Effector memory CD8-positive, alpha-beta T cell (primary cell): ENCODE measurements at places on chromosomes 16 and 17.

- H3K36me3 ChIP-seq, result peaks cover 58% of the 10 kb centered on the region
- peak overlapping the region; percentile 99 for H3K4me3 ChIP-seq
- H3K27ac ChIP-seq, result peak overlapping the region; percentile 98
- peaks cover 71% of the 10 kb centered on the region for H3K4me1 ChIP-seq
Observed at GRCh38 chr17:47733674-47734410, 806 bp downstream of the TBX21 start.

DNA sequence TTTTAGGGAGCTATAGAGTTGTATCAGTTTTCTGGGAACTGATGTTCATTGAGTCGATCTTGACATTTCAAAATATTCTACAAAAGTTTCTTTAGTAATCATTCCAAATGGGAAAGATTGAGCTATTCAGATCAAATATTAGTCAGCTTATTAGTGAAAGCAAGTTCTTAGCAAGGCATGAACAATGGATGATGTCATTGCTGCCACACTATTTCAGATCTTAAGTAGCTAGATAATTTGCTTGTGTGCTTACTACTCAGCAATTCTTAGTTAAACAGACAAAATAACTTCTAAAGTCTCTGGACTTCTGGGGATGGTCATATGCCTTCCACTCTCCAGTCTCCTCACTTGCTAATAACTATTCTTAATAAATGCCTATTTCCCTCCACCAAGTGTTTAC lies 69.0 kb upstream of the CDH8 start:
- H3K27ac ChIP-seq, result no peak overlapping the region
- H3K4me3 ChIP-seq, result no peak overlapping the region
- H3K4me1 ChIP-seq, result no peaks in the 10 kb centered on the region
- no peak for DNase-seq
- no peaks in the 10 kb centered on the region for H3K27me3 ChIP-seq

- no peaks in the 10 kb centered on the region for H3K4me1 ChIP-seq
- H3K36me3 ChIP-seq, result no peaks in the 10 kb centered on the region
- no peak overlapping the region for H3K4me3 ChIP-seq
- no peak overlapping the region for H3K27ac ChIP-seq
- DNase-seq, result no peak
Observed at GRCh38 chr17:12365805-12366204, 299.9 kb upstream of the MYOCD start.

DNA sequence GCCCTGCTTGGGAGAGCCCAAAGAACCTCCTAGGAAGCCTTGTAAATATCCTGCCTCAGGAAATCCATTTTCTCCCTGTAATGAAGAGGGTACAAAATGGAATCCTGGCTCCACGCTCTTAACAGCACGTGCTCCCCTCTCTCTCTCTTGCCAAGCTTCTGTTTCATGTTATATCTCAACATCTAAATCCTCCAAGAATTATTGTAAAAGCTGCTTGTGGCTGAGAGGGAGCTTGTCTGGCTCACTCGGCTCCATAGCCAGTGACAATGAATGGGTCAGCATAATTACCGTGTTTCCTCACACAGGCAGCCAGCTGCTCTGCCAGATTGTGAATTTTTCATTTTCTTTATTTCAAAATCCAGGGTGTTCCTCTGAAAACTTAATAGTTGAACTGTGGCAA lies 317.8 kb downstream of the RBFOX1 start:
- H3K4me3 ChIP-seq, result no peak overlapping the region

- H3K36me3 ChIP-seq, result peaks cover 17% of the 10 kb centered on the region
- H3K27ac ChIP-seq, result no peak overlapping the region
- H3K27me3 ChIP-seq, result no peaks in the 10 kb centered on the region
- no peak for DNase-seq
- peaks cover 14% of the 10 kb centered on the region for H3K4me1 ChIP-seq
- H3K4me3 ChIP-seq, result no peak overlapping the region
Observed at GRCh38 chr16:88798772-88799455, 4.7 kb upstream of the CDT1 start.
